ENCODE measurements at places on chromosomes 11 and 22. TPM values are rescaled to one million over a fixed set of nuclear protein-coding genes. Genes with fewer than 3 reads are reported as not detected.

GRCh38 chr22:46044621-46045458 is 67.9 kb upstream of the WNT7B start:
- H3K4me1 ChIP-seq: peaks cover 26% of the 10 kb centered on the region
- no peaks in the 10 kb centered on the region for H3K27me3 ChIP-seq
- H3K4me3 ChIP-seq: peak overlapping the region; percentile 64
- no peak for DNase-seq
- no peaks in the 10 kb centered on the region for H3K36me3 ChIP-seq

Gene TYMP
- 3.7 TPM for total RNA-seq

DNA sequence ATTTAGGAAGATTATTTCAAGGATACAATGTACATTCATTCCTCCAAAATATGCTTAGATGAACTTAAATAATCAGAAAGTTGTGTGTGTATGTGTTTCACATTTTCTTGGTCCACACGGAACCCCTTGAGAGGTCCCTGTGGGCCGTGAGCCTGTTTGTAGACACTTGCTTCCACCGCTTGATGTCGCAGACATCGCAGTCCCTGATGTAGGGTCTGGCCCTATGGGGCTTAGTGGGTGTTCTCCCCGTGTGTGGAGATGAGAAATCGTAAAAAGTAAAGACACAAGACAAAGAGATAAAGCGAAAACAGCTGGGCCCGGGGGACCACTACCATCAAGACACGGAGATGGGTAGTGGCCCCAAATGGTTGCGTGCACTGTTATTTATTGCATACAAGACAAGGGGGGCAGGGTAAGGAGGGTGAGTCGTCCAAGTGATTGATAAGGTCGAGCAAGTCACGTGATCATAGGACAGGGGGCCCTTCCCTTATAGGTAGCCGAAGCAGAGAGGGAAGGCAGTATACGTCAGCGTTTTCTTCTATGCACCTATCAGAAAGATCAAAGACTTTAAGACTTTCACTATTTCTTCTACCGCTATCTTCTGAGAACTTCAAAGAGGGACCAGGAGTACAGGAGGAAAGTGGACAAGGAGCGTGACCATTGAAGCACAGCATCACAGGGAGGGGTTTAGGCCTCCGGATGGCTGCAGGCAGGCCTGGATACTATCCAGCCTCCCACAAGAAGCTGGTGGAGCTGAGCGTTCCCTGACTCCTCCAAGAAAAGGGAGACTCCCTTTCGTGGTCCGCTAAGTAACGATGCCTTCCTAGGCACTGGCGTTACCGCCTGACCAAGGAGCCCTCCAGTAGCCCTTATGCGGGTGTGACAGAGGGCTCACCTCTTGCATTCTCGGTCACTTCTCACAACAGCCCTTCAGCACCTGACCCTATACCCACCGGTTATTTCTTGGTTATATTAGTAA is 1.2 kb upstream of the APOBEC3C start:
- H3K27me3 ChIP-seq: no peaks in the 10 kb centered on the region
- H3K27ac ChIP-seq: no peak overlapping the region

Gene IFITM10
- 5.1 TPM for total RNA-seq

DNA sequence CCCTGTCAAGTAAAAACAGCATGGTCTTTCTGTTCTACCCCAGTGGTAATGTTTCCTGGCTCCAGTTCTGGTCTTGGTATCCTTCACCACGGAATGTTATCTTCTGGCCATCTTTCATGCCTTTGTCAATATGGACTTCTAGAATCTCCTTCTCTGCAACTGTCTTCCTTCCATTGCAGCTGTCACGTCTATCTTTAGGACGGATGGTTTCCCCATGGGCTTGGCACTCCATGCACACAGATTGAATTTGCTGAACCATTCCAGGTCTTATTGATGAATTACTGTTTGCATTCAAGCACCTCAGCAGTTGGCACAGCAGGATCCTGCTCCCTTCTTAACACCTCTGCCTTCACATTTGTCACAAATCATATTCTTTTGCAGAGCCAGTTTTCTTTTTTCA is 44.9 kb upstream of the SLC25A18 start:
- no peaks in the 10 kb centered on the region for H3K4me1 ChIP-seq
- DNase-seq: no peak
- H3K27me3 ChIP-seq: peaks cover 6% of the 10 kb centered on the region
- no peak overlapping the region for H3K4me3 ChIP-seq
- H3K27ac ChIP-seq: no peak overlapping the region

Gene LRRC75B
- total RNA-seq: 6.2 TPM
